ENCODE measurements at places on chromosomes 1 and 21.

DNA sequence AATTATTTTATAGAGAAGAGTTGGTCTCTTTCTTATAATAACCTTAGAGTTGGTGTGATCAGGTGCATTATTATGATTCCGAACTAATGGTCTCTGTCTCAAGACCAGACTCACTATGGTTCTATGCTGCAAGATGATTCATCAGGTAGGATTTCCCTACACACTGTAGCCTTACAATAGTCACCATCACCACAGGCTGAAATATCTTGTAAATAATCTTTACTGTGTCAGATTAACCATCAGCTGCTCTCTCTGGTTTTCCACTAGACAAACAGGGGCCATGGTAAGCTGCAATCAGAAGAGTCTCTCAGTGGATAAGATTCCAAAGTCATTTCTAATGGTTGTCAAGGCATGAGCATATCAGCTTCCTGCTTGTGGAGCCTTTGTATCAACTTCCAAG lies 4.4 kb upstream of the GBP4 start:
- DNase-seq, result no peak

DNA sequence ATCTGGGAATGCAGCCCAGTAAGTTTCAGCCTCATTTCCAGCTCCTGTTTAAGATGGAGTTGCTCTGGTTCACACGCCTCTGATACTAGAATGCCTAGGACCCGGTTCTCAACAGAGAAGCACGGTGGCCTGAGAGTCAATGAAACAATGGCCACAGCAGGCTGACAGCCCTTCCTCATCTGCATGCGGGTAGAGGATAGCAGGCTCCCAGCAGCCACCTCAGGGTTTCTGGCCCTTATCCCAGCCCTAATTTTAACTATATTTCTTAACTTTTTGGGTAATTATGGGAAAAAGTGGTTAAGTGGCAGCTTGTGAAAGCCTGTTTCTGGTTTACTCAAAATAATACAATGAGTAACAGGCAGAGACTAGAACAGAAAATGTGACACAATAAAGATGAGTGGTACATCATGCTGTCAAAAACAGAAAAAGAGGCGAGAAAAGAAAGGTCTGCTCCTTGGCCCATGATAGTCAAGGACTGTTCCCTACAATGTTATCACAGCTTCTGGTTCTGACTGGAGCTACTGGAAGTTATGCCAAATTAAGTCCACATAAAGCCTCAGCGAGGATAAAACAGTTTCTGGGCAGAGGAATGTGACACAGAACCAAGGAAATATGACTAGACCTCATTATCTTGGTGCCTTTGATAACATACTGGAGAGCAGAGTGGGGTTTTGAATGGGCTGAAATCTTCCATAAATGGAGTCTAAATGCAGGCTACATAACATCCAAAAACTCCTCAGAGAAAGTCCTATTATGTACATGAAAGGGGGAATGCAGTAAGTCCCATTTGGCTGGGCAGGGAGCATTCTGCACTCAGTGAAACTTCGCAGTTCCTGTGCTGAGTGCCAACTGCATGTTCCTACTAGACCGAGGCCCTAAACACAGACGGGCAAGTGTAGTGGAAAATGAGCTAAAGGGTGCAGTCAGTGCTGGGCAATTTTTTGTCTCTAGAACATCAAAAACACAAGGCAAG lies 92.1 kb downstream of the NIBAN1 start:
- DNase-seq, result no peak

DNA sequence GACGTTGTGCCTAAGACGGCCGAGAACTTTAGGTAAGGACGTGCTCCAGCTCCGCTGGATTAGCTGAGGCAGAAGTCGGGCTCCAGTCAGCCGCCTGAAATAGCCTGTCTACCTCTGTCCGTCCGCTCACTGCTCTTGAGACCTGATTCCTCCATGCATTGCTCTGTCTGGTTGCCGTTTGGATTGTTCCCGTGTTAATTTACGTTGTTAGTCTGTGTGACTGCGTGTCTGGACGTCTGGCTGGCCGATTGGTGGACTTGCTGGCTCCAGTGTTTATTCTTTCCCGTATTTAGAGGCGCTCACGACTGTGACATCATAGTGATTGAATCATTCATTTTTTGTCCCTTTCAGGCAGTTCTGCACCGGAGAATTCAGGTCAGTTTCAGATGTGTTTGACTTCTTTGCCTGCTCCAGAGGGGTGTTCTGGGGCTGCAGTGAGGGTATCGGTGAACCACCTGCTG lies 684 bp downstream of the PPIH start:
- no peak for DNase-seq

- DNase-seq, result no peak
Observed at GRCh38 chr1:212953321-212953720, 3.0 kb downstream of the VASH2 start.

DNA sequence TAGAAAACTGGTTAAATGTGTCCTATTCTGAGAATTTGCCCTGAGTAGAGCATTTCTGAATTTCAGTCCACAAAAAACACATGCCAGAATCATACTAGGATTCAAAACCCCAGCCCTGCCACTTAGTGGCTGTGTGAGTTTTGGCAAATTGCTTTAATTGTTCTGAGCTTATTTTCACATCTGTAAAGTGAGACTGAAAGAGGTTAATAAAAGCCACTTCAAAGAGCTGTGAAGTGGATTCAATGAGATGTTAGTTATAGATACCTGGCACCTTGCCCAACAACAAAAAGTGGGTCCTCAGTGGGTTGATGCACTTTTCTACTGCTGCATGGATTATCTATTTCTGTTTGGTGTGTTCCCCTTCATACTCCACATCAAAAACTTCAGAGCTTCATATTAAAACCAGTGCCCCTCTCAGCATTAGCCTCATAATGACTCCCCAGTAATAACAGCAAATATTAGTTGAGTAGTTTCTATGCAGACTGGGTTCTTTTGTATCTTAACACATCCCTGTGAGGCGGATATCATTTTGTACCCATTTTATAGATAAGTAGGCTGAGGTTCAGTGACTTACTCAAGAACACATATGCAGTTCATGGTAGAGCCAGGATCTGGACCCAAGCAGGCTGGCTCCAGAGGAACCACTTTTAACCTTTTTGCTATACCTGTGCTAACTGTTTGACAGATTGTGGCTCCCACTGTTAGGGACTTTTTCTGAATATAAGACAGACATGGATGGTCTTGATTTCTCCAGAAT lies 14.2 kb upstream of the ADORA3 start:
- DNase-seq, result no peak

Data from WERI-Rb-1 (cell line).